ENCODE measurements at places on chromosomes 16 and 17.

DNA sequence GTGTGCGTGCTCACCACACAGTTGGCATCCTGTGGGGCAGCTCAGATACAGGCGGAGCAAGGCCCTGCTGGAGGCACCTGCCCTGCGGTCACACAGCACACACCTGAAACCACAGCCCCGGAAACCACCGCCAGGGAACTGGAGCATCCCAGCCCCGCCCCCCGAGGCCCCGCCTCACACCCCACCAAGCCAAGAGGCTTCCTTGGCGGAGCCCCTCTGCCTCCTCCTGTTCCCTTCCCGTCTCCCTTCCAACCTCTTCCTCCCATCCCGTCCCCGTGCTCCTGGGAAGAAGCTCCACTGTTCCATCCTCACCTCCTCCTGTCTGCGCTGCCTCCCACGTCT, 205.5 kb downstream of the NTN1 start:
- H3K4me1 ChIP-seq = no peaks in the 10 kb centered on the region
- no peaks in the 10 kb centered on the region for H3K36me3 ChIP-seq
- H3K27ac ChIP-seq = no peak overlapping the region

GRCh38 chr16:21590796-21591195, 8.6 kb upstream of the METTL9 start:
- no peak for DNase-seq
- H3K4me1 ChIP-seq = 0 out of 2 replicates have a peak, but pooled peaks cover 4% of the 10 kb centered on the region
- no peaks in the 10 kb centered on the region for H3K27me3 ChIP-seq
- H3K27ac ChIP-seq = no peak overlapping the region
- H3K36me3 ChIP-seq = no peaks in the 10 kb centered on the region

GRCh38 chr17:78862073-78863023, 21.7 kb upstream of the USP36 start:
- H3K4me3 ChIP-seq = no peak overlapping the region
- peaks cover 7% of the 10 kb centered on the region for H3K4me1 ChIP-seq
- peak overlapping the region; percentile 50 for H3K27ac ChIP-seq
- no peak for DNase-seq
- H3K27me3 ChIP-seq = no peaks in the 10 kb centered on the region

DNA sequence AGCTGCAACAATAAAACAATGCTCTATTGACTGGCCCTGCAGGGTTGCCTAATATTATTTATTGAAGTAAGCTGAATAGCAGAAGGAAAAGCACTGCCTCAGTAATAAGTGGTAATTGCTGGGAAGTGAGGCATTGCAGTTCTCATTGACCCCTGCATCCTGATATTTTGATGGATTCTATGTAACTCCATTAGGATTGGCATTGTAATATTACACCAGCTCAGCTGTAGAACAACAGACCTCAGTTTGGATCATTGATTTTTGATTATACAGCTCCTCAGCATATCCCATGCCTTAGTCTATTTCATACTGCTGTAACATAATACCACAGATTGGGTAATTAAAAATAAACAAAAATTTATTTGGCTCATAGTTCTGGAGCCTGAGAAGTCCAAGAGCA, 650.6 kb upstream of the SALL1 start:
- H3K27me3 ChIP-seq = no peaks in the 10 kb centered on the region
- DNase-seq = no peak
- H3K4me3 ChIP-seq = no peak overlapping the region
- H3K27ac ChIP-seq = no peak overlapping the region

- no peak for DNase-seq
- H3K36me3 ChIP-seq = peaks cover 43% of the 10 kb centered on the region
- no peak overlapping the region for H3K27ac ChIP-seq
- no peak overlapping the region for H3K4me3 ChIP-seq
- no peaks in the 10 kb centered on the region for H3K27me3 ChIP-seq
Observed at GRCh38 chr17:15238676-15239422, 26.3 kb downstream of the PMP22 start.
